Posterior cingulate gyrus (tissue), 11 donors: ENCODE measurements at places on chromosomes 4 and X.

DNA sequence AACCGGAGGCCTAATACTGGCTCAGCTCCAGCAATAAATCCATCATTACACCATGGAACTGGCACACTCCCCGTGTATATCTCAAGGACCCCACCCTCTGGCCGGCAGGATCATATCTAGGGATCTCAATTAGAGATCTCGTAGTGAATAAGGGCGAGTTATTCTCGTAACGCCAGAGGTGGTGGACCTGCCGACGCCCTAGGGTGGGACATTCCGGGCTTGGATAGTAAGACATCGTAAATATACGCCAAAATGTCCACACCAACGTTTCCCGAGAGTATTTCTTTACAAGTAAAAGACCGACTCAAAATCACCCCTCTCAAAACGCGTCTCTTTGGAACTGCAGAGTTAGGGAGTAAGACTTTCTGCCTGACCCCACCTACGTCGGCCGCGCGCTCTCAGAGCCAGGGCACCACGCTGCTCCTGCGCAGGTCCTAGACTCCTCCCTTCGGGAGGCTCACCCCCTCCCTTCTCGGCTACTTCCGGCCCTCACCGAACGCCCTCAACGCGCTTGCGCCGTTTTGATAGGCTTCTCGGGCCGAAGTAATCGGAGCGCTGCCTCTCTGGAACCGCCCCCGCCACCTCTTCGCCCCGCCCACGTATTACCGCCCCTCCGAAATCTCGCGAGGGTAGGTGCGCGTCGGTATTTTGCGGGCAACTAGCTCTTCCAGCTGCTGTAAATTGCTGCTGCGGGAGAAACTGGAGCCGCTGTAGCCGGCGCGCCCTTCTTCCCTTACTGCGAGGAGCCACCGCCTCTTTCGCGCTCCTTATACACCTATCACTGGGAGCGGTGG, at the start of gene WDR44:
TSS of gene WDR44 (plus strand) at position 643 of the 794 bp plus-strand sequence. CDS start 398 bp downstream, outside the sequence.
- peak; percentile 88 for DNase-seq

- DNase-seq: no peak
Observed at GRCh38 chrX:76555816-76556215, 128.3 kb downstream of the MAGEE1 start.

DNA sequence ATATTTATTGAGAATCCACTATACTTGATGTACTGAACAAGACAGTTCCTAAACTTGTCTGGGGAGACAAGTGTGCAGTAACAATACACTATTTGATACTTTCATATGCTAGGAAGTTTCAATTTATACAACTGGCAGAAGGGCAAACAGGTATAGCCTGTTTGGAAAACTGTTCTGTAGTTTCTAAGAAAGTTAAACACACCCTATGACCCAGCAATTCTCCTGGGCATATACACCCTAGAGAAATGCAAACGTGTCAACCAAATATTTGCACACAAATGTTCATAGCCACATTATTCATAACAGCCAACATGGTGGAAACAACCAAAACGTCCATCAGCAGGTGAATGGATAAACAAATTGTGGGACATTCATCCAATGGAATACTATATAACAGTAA, 64.0 kb upstream of the BRS3 start:
- DNase-seq: no peak

- no peak for DNase-seq
Observed at GRCh38 chrX:47523713-47524166, 37.3 kb upstream of the ARAF start.

- DNase-seq: no peak
Observed at GRCh38 chr4:108417923-108418322, 202.5 kb upstream of the RPL34 start.
